Esophagus squamous epithelium (tissue), 5 donors: ENCODE measurements at places on chromosomes 7 and 10. TPM values are rescaled to one million over a fixed set of nuclear protein-coding genes. Genes with fewer than 3 reads are reported as not detected.

DNA sequence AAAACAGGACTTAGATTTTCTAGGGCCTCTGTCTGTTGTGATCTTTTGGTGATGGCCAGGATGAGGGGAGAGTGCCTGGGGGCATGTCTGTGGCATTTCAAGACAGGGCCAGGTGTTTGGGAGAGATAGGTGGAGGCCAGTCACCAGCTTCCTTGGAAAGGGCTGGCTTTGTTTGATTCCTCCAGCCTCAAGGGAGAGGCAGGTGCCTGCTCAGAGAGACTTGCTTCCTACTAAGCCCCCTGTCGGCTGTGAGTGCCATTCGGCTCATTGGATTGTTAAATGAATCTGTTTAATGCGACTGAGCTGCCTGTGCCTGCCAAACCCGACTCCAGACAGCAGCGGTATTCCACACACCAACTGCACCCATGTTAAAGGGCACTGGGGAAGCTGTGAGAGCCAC lies 304.1 kb upstream of the COBL start:
- H3K4me3 ChIP-seq, result no peak overlapping the region
- H3K36me3 ChIP-seq, result no peaks in the 10 kb centered on the region
- H3K4me1 ChIP-seq, result no peaks in the 10 kb centered on the region
- DNase-seq, result no peak

GRCh38 chr10:71547312-71547711 lies 150.6 kb downstream of the CDH23 start:
- DNase-seq, result no peak

DNA sequence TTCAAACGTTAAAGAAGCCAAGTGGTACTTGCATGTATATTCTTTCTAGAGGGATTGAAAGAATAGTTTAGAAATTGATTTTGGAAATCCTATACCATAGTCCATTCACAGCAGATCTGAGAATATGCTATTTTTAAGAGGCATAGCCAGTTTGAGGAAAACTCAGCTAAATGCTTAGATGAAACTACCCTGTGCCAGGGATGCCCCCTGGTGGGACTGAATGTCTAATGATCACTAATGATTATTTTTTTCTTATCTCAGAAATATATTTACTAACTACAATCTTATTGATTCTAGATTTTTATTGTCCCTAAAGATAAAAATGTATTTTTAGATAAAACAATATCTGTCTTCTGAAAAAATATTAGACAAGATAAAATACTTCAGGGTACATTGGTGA lies 844.9 kb upstream of the PHF14 start:
- no peaks in the 10 kb centered on the region for H3K4me1 ChIP-seq
- no peak overlapping the region for H3K4me3 ChIP-seq

GRCh38 chr7:22865602-22865960 lies 42.9 kb upstream of the TOMM7 start:
- no peaks in the 10 kb centered on the region for H3K36me3 ChIP-seq
- no peak for DNase-seq
- no peaks in the 10 kb centered on the region for H3K4me1 ChIP-seq
- H3K27me3 ChIP-seq, result no peaks in the 10 kb centered on the region
- H3K4me3 ChIP-seq, result no peak overlapping the region

DNA sequence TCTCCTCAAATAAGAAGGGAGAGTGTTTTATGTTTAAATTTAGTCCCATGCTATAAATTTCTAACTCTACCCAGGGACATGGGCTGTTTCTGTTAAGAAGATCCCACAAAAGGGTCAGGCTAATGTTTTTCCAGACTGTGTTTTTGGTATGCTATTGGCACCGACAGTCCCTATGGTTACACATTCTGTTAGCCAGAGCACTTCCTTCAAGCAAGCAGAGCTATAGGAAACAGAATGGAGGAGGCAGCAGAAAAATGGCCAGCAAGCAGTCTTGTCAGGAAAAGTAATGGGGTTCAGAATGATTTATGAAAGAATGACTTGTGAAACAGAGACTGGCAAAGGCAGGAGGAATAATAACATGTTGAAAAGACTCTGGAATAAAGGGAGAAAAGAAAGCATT lies 44.8 kb upstream of the PHYHIPL start:
- no peak overlapping the region for H3K4me3 ChIP-seq
- H3K27ac ChIP-seq, result no peak overlapping the region
- H3K36me3 ChIP-seq, result no peaks in the 10 kb centered on the region
- H3K27me3 ChIP-seq, result no peaks in the 10 kb centered on the region

DNA sequence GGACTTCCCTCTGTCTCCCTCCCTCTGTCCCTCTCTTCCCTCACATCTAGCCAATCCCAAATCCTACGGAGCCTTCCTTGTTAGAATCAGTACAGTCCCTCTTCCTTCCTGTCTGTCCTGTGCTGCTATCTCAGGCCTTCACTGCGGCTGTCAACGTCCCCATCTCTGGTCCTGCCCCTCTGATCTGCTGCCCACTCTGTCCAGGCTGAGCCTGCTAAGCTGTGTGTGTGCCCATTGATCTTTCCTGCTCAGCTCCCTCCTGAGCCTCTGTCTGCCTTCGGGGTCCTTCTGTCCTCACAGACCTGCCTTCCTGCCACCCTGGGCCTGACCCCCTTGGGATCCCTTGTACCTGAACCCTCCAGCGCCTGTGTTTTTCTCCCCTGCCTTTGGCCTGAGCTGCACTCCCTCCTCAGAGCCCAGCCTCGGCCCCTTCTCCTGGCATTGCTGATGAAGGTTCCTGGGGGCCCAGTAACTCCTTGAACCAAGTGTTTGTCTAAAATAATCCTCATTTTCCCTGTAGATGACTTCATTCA lies 182.1 kb upstream of the SHH start:
- DNase-seq, result no peak
- no peaks in the 10 kb centered on the region for H3K27me3 ChIP-seq
- no peaks in the 10 kb centered on the region for H3K36me3 ChIP-seq
- peaks cover 33% of the 10 kb centered on the region for H3K4me1 ChIP-seq
- H3K4me3 ChIP-seq, result no peak overlapping the region

DNA sequence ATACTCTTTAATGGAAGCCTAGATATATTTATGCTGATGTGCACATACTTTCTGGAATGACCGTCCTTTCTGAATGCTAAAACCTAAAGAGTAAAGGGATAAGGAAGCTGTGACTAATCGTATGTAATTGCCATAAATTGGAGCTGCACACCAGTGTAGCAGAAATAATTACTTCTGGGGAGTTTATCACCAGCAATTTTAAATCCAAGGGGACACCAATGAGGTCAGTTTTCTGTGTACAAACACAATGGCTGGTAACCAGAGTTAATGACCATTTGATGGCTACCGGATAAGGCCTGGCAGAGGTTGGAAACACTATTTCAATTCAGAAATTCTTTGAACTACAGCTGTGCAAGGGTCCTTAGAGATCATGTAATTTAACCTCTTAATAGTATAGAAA lies 670.1 kb downstream of the REEP3 start:
- H3K4me1 ChIP-seq, result no peaks in the 10 kb centered on the region
- no peak for DNase-seq
- H3K4me3 ChIP-seq, result no peak overlapping the region
- H3K27me3 ChIP-seq, result no peaks in the 10 kb centered on the region

DNA sequence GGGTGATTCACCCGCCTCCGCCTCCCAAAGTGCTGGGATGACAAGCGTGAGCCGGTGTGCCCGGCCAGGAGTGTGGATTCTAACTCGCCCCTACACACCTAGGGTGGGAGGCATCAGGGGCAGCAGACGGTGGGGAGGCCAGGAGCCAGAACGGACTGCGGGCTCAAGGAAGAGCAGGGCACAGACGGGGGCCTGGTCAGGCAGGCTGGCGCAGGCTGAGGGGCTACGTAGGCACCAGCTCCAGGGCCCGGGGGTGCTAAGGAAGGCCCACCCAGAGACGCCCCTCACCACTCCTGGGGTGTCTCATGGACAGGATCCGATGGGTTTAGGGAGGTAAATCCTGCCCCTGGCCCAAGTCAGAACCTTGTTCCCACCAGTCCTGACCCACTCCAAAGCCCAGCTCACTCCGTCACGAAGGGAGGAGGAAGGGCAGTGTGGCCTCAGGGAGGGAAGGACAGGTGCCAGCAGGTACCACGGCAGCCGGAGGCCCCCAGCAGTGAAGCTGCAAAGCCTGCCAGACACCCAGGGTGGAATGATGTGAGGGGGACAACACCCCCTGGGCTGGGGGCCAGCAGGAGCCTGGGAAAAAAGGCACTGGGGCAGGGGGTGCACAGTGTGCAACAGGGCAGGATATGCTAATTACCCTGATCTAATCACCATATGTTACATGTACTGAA lies 251.4 kb downstream of the MAD1L1 start:
- DNase-seq, result no peak
- H3K36me3 ChIP-seq, result no peaks in the 10 kb centered on the region
- H3K27me3 ChIP-seq, result no peaks in the 10 kb centered on the region
- H3K4me3 ChIP-seq, result no peak overlapping the region

GRCh38 chr10:4018054-4018511 lies 233.1 kb upstream of the KLF6 start:
- no peak for DNase-seq
- H3K36me3 ChIP-seq, result no peaks in the 10 kb centered on the region
- peaks cover 9% of the 10 kb centered on the region for H3K4me1 ChIP-seq
- H3K4me3 ChIP-seq, result no peak overlapping the region
- H3K27ac ChIP-seq, result no peak overlapping the region

PDZD7 gene
- total RNA-seq, result 0.29 TPM

SMKR1 gene
- not detected for total RNA-seq

CALML5 gene
- total RNA-seq, result 24.0 TPM

URGCP gene
- 22.8 TPM for total RNA-seq

FAM131B gene
- 0.76 TPM for total RNA-seq

SPDYE9 gene
- not detected for total RNA-seq
